Caco-2 (cell line): ENCODE measurements at places on chromosomes 4 and X. TPM values are rescaled to one million over a fixed set of nuclear protein-coding genes. Genes with fewer than 3 reads are reported as not detected.
A peak's percentile ranks its signal among the peaks of the same experiment; 100 is the strongest.

The HTN1 gene
- not detected in 2 replicates for total RNA-seq

GRCh38 chrX:150357790-150358189 lies 5.3 kb upstream of the MAMLD1 start:
- DNase-seq = no peak

GRCh38 chr4:183154701-183155391 lies 55.8 kb downstream of the WWC2 start:
- DNase-seq = peak; percentile 82

The MAB21L2 gene
- not detected in 2 replicates for total RNA-seq

DNA sequence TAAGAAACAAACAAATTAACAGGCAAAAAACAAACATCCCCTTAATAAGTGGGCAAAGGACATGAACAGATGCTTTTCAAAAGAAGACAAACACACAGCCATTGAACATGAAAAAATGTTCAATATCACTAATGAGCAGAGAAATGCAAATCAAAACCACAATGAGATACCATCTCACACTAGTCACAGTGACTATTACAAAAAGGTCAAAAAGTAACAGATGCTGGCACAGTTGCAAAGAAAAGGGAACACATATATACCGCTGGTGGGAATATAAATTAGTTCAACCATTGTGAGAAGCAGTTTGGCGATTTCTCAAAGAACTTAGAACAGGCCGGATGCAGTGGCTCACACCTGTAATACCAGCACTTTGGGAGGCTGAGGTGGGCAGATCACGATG lies 146.1 kb upstream of the NEIL3 start:
- no peak for DNase-seq
